ENCODE measurements at places on chromosomes 13 and 19. TPM values are rescaled to one million over a fixed set of nuclear protein-coding genes. Genes with fewer than 3 reads are reported as not detected.

PALM3 gene
- not detected for total RNA-seq

FBXO17 gene
- 12.6 TPM for total RNA-seq

ERICH4 gene
- total RNA-seq, result not detected

MRPL4 gene
- 31.3 TPM for total RNA-seq

TLE6 gene
- total RNA-seq, result not detected

IGFL3 gene
- not detected for total RNA-seq

ZNF564 gene
- 14.2 TPM for total RNA-seq

PDCD5 gene
- 132 TPM for total RNA-seq

PTH2 gene
- total RNA-seq, result not detected

CEACAM3 gene
- total RNA-seq, result not detected

HS6ST3 gene
- total RNA-seq, result 0.85 TPM

ZNF600 gene
- total RNA-seq, result 10.1 TPM

NOTCH3 gene
- total RNA-seq, result 91.4 TPM

ADGRE3 gene
- total RNA-seq, result 0.34 TPM

SERPINE3 gene
- total RNA-seq, result not detected

TMEM86B gene
- not detected for total RNA-seq

RFXANK gene
- total RNA-seq, result 45.4 TPM

KLK4 gene
- not detected for total RNA-seq

DACH1 gene
- 5.9 TPM for total RNA-seq

OCEL1 gene
- 16.2 TPM for total RNA-seq

DCT gene
- total RNA-seq, result 3.6 TPM

FKBP8 gene
- total RNA-seq, result 105 TPM

MLLT1 gene
- 7.3 TPM for total RNA-seq

C19orf33 gene
- total RNA-seq, result 1.9 TPM

PRR20E gene
- total RNA-seq, result not detected

SYDE1 gene
- total RNA-seq, result 14.0 TPM

CD177 gene
- 3.6 TPM for total RNA-seq

DAND5 gene
- not detected for total RNA-seq

CLEC17A gene
- not detected for total RNA-seq

BORA gene
- total RNA-seq, result 6.2 TPM

FGF21 gene
- total RNA-seq, result not detected

ZNF813 gene
- total RNA-seq, result 3.6 TPM

ADAT3 gene
- 0.98 TPM for total RNA-seq

ZNF85 gene
- 3.2 TPM for total RNA-seq

ZNF625 gene
- 3.1 TPM for total RNA-seq

ZNF583 gene
- 4.9 TPM for total RNA-seq

ZNF850 gene
- 3.4 TPM for total RNA-seq

ZNF256 gene
- total RNA-seq, result 5.9 TPM

NLRP5 gene
- total RNA-seq, result not detected

PSG4 gene
- not detected for total RNA-seq

WDFY2 gene
- 17.6 TPM for total RNA-seq

F7 gene
- 0.17 TPM for total RNA-seq

CERS1 gene
- total RNA-seq, result not detected

SOX1 gene
- not detected for total RNA-seq

CEACAM16 gene
- total RNA-seq, result not detected

C19orf67 gene
- total RNA-seq, result not detected

URAD gene
- not detected for total RNA-seq

ZNF837 gene
- 3.2 TPM for total RNA-seq

NKPD1 gene
- total RNA-seq, result not detected

ATP4A gene
- total RNA-seq, result not detected

ZNF83 gene
- total RNA-seq, result 85.4 TPM

CCL25 gene
- total RNA-seq, result not detected

FCER2 gene
- total RNA-seq, result 0.49 TPM

CLASRP gene
- 43.3 TPM for total RNA-seq

ARL11 gene
- total RNA-seq, result 6.1 TPM

VSIG10L gene
- 1.4 TPM for total RNA-seq

FCHO1 gene
- 4.4 TPM for total RNA-seq

NLRP4 gene
- total RNA-seq, result not detected
